ENCODE measurements at places on chromosomes 7 and 10.

DNA sequence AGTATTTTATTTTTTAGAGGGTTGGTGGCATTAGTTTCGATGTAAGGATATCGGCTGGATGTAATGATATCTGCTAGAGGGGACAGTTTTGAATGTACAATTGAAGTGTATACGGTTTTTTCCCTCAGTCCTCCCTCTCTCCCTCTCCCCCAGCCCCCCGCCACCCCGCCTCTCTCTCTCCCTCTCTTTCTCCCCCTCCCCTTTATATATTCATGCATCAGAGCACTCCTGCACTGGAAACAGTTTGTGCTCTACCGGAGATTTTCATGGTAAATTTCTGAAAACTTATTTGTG lies 1.6 kb downstream of the GLCCI1 start:
- no peak for DNase-seq

GRCh38 chr7:41977151-41977651 lies 259.8 kb downstream of the GLI3 start:
- no peak for DNase-seq

DNA sequence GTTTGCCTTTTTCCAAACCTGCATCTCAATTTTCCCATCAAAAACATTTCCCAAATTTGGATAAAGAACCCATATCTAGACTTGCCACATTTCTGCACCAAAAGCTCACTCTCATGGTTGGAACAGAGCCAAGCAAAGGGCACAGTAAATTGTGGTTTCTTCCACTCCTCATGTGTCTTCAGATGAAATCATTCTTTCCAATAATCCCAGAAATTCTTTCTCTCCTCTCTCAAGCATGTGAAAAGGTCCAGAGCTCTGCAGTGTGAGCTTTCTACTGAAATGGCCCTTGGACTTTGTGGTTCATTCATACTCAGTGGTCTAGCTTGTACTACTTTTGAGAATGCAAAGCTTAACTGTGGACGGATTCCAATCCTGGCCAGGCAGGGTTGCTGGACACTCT lies 19.8 kb downstream of the PRSS2 start:
- DNase-seq: no peak

- DNase-seq: no peak
These were observed 170.8 kb upstream of the DGKB start for GRCh38 chr7:15073301-15073700.

- no peak for DNase-seq
These were observed 130.5 kb upstream of the CDK13 start for GRCh38 chr7:39819514-39819913.

- no peak for DNase-seq
These were observed 772.1 kb downstream of the CCSER2 start for GRCh38 chr10:85100495-85100894.

DNA sequence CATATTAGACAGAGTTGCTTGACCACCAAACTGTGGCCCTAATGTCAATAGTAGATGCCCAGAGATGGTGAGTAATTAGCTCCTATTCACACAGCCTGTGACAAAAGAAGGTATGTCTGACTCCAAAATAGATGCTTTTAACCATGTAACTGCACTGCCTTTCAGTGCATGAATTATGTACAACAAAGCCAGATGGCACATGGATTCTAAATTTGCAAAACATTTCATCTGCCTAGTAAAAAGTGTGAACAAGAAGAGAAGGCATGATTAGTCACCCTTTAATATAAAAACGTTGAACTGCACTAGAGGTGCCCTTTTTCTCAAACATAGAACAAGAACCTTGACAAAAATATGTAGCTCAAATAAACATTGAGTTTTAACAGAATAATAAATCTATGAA lies 35.5 kb upstream of the PTPRZ1 start:
- DNase-seq: no peak

DNA sequence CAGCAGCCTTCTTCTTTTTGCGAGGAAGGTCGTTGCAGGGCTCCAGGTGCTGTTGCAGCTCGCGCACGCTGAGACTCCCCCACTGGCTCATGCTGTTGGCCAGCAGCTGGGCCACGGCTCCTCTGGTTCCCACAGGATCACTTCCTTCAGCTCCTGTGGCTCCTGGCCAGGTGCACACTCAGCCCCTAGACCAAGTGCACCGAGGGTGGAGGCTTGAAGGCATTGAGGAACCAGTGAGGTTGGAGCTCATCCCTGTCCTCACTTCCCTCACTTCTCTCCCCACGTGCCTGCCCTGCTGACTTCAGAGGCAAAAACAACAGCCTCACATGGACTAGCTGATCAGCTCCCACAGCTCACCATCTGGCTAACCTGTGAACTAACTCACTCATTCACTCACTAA lies 46.2 kb upstream of the ADRB1 start:
- DNase-seq: no peak

- DNase-seq: no peak
These were observed 38.3 kb upstream of the EFCAB10 start for GRCh38 chr7:105619590-105619989.

DNA sequence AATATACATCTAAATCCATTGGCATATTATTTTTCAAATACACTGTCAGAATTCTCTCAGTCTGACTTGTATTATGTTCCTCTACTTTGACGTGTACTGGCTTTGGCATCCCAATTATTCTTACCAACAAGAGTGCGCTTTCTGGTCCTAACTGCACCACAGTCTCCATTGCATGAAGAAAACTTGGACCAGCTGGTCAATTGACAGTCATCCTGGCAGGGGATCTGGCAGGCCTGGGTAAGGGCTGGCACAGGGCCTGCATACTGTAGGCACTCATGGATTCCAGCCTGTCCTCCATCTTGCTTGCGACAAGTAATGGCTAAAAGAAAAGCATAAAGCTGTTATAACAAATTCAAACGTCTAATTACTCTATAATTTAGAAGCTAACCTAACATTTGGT lies 384.9 kb downstream of the THSD7A start:
- DNase-seq: no peak

DNA sequence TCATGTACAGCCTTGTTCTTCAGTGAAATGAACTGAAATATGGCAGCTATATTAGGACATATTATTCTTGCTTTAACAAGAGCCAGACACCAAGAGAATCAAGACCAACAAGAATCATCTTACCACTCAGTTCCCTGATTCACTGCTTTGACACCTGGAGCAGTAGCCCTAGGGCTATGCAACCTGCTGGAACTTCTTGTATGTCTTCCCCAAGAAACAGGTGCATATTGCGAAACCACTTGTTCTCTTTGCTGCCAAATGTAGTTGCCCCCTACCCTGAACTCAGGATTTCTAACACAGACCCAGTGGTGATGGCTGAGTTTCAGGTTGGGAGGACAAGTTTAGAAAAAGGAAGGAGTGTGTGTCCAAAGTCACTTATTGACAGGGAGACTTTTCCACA lies 46.1 kb downstream of the WIPF3 start:
- no peak for DNase-seq

DNA sequence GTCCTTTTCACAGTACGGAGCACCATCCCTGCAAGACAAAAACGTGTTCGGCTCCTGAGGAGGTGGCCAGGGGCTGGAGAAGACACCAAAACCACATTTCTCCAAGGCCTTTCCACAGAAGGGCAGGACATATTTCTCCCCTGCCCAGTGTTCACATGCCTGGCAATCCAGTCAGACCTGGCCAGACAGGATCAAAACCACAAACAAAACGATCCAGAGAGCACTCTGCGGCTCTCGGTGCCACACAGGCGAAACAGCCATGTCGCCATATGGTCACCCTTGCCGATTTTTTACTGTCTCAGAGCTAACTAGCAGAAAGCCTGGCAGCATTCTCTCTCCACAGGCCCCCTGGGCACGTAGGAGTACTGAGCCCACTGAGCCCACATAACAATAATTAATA lies 113.0 kb downstream of the ABLIM1 start:
- no peak for DNase-seq

DNA sequence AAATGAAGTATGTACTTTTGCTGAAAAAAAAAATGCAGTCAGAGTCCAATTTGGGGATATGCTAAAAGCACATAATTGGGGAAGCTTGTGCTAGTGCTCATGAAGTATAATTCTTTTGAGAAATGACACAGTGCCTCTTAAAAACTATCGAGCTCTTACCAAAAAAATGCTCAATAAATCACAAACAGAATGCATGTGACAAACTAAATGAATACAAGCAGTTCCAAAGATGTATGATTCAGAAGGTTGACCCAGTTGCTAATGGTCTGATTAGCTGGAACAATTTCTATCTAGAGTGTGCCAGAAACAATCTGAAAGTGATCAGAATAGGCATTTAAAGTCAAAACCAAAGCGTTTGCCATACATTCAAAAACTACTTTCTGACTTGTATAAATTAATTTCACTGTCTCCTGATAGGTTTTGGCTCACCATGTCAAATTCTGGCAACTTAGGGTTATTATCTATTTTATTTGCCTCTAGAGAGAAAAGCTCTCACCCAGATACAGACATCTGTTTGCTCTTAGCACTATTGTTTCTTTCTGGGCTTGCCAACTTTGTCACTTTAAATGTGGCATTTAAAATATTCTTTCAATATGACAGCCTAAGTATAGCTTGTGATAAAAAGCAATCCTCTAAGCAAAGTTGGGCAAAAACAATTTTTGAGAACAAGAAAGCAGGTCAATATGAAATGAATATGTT lies 114.7 kb upstream of the AHR start:
- no peak for DNase-seq

GRCh38 chr7:35384761-35385700 lies 131.1 kb upstream of the TBX20 start:
- no peak for DNase-seq

DNA sequence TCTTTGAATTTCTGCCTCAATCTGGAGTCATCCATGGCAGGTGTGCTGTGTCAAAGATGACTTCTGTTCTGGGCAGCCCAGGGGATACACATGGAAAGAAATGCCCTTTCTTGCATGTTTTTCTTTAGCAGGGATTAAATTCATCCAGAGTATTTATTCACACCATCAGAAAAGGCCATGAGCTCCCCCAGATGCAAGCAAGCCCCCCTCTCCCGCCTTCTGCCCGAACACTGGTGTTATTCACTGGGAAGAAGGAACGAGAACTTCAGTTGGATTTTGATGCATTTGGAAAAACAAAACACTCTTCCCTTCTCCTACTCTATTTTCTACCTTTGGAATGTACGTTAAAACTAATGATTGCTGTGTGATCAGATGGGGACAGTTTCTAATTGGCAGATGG lies 1.4 kb downstream of the PLPP4 start:
- no peak for DNase-seq

DNA sequence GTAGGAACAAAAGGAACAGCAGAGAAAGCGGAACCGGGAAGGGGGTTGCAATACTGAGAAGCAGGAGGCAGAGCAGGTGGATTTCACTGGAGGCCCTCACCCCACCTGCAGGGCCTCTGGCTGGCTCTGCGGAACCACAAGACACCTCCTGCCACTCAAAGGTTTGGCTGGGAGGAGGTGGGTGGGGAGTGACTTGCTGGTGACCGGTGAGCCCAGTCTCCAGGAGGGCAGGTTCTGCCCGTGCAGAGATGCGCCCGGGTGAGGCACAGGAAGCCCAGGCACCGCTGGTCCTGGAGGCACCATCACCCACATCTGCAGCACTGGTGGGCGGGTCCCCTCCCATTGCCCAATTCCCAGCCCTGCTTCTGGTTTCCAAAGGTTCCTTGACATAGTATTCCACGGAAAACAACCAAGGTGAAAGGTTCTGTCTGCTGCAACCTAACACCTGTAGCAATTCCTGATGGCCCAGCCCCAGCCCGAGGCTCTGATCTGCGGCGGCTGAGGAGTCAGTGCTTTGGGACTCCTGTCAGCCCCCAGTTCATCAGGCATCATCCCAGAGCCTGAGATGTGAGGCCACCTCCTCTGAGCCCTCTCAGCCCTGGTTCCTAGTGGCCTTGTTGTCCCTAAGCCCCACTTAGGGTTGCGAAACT lies 64.4 kb downstream of the CALML3 start:
- no peak for DNase-seq

DNA sequence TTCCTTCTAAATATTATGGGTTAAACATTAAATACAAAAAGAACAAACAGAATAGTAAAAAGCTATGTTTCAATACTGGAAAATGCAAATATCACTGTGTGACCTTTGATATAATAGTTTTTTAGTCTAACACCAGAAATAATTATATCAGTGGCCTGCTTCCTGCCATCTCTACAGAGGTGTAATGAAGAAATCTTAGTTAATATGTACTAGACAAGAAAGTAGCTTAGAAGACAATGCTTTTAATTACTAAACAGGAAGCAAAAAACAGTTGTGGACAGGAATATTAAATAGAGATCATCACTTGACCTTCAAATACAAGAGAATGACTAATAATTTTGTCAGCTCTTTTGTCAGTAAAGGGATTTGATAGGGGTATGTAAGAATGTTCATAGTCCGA lies 47.4 kb upstream of the LRRN3 start:
- no peak for DNase-seq

GRCh38 chr7:128847721-128848211 lies 14.9 kb upstream of the ATP6V1F start:
- DNase-seq: no peak

GRCh38 chr10:18377898-18378297 lies 237.7 kb downstream of the CACNB2 start:
- no peak for DNase-seq

DNA sequence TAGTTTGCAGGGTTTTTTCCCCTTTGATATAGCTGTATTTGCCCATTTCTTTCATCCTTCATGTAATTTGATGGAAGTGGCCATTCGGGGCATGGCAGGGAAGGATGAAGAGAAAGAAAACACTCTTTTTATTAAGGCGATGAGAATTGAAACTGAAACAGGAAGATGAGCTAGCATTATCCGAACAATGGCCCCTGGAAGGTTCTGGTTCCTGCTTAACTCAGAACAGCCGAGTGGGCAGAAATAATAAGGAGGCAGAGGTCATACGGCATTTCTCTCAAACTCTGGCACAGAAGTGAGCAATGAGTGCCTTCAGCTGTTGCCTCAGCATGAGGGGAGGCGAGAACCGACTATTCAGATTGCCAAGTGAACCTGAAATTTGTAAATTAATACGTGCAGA lies 113.2 kb upstream of the MYO3A start:
- no peak for DNase-seq

GRCh38 chr7:153475239-153475638 lies 577.0 kb upstream of the DPP6 start:
- DNase-seq: no peak

- DNase-seq: no peak
These were observed 25.5 kb downstream of the KLHDC10 start for GRCh38 chr7:130095812-130096211.

GRCh38 chr7:90580051-90580450 lies 16.1 kb upstream of the CDK14 start:
- DNase-seq: no peak

- DNase-seq: no peak
These were observed 84.2 kb upstream of the CREB5 start for GRCh38 chr7:28328146-28328545.

DNA sequence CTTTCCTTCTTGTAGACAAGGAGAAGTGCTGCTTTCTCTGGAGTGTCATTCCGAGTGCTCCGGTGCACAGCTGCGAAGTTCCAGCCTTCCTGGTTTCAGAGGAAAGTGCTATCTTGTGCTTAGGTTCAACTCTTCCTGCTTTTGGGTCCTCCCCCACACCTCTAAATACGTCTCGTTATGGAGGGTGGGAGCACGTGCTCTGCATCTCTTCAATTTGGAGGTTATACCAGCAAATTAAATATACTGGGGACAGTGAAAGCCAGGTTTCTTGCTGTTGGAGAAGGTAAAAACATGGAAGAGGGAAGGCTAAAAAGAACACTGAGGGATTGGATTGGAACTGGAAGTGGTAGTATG lies 2.4 kb upstream of the ESYT2 start:
- DNase-seq: no peak

All from HS-5 (cell line).